ENCODE measurements at places on chromosomes 6 and 20.

GRCh38 chr6:122736163-122736562, 43.4 kb upstream of the FABP7 start:
- no peak for DNase-seq

DNA sequence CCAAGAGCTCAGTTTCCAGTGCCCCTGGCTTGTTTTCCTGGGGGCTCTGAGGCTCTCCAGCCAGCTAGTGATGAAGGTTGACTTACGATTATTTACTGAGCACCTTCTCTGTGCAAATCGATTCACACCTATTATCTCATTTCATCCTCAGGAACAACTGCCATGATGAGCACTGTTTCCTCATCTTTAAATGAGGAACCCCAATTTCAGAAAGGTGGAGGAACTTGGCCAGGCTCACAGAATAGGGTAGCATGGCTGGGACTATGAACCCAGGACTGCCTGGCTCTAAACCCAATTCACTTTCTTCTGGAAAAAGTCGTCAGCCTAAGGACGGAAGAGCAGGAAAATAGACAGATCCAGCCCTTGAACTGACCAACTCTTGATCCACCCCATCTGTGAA, 3.5 kb upstream of the BPI start:
- DNase-seq, result no peak

DNA sequence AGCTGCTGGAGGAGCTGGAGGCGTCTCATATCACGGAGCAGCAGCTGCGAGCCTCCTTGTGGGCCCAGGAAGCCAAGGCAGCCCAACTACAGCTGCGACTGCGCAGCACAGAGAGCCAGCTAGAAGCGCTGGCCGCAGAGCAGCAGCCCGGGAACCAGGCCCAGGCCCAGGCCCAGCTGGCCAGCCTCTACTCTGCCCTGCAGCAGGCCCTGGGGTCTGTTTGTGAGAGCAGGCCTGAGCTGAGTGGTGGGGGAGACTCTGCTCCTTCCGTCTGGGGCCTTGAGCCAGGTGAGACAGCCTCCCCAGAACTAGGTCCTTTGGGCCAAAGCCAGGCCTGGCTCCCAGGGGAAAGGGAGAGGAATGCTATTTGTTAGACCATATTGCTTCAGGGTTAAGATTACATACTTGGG, 31.7 kb downstream of the C20orf173 start:
- DNase-seq, result no peak

GRCh38 chr20:53550280-53551187, 43.1 kb downstream of the ZNF217 start:
- DNase-seq, result no peak

DNA sequence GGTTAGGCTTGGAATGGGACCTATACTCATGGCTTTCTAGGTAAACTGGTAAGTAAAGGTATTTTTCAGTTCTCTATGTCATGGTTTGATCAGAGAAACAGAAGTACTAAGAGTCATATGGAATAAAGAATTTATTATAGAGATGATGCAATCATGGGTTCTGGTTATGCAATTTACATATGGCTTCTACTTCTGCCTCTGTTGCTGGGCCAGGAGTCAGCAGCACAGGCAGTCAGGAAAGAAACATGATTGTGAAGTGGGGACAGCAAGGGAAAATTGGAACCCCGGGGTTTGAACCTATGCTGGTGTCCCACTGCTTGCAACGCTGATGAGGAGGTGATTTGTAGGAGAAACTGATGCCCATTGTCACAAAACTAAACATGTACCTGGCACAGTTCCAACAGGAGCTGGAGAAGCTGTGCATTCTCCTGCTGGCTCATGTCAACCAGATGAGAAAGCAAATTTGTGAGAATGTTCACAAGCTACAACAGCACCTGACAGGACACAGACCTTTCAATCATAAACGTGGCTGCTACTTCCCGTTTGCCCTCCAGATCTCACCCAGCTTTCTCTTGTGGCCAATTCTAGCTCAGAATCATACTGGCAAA, 887.1 kb downstream of the TFAP2A start:
- DNase-seq, result no peak

DNA sequence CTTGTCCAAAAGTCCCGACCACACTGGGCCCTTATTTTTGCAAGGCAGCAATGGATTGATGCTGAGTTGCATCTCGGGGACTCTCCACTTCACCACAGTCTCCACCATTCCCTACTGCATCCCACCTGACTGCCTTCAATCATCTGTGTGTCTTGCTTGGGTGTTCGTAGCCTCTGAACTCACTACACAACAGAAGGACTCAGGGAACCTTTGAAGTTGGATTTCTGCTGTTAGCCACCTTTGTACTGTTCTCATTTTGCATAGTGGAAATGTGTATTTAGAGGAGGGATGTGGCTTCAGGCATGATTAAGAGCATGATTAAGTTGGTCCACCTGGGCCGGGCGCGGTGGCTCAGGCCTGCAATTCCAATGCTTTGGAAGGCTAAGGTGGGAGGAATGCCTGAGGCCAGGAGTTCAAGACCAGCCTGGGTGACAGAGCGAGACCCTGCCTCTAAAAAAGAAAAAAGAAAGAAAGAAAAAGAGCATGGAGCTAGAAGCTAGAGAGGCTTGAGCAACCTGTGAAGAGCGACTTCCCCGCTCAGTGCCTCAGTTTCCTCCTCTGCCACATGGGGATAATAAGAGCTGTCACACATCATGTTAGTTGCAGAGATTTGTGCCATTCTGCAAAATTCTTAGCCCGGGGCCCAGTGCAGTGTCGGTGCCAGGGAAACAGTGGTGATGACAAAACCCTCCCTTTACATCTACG, 121.3 kb upstream of the PTPN1 start:
- no peak for DNase-seq
